Metanephros (tissue), 2 donors: ENCODE measurements at places on chromosomes 7 and 10. TPM values are rescaled to one million over a fixed set of nuclear protein-coding genes. Genes with fewer than 3 reads are reported as not detected.

Gene DPP6
- 48.7 TPM for total RNA-seq

Gene CLRN3
- total RNA-seq = 6.5 TPM

Gene EBLN1
- total RNA-seq = not detected

Gene CDK14
- total RNA-seq = 69.2 TPM

Gene MRLN
- 26.3 TPM for total RNA-seq

Gene ZNF365
- total RNA-seq = 0.35 TPM

Gene WNT8B
- total RNA-seq = 0.29 TPM

Gene SPDYE3
- total RNA-seq = not detected

Gene LRGUK
- total RNA-seq = 4.7 TPM

Gene RBM28
- total RNA-seq = 16.2 TPM

Gene AKR1C3
- 25.2 TPM for total RNA-seq

Gene NXPH1
- total RNA-seq = 0.23 TPM

Gene PNLIPRP3
- total RNA-seq = not detected

Gene DDIT4
- 374 TPM for total RNA-seq

Gene ASB10
- 3.4 TPM for total RNA-seq

Gene RPP38
- total RNA-seq = 9.3 TPM

Gene ZNF117
- total RNA-seq = 18.5 TPM

Gene AKR1C2
- 7.9 TPM for total RNA-seq

Gene LIPM
- total RNA-seq = not detected

Gene PRPS1L1
- not detected for total RNA-seq

Gene NUTM2E
- 0.76 TPM for total RNA-seq

Gene PLXDC2
- 48.1 TPM for total RNA-seq

Gene GNA12
- total RNA-seq = 27.9 TPM

Gene LRRN3
- 3.7 TPM for total RNA-seq

Gene SPAM1
- total RNA-seq = not detected
